ENCODE measurements at places on chromosomes 13 and 19.

GRCh38 chr19:9586764-9587163 lies 2.5 kb upstream of the ZNF121 start:
- peak; percentile 65 for DNase-seq

GRCh38 chr13:51241720-51242119 lies 19.5 kb downstream of the FAM124A start:
- no peak for DNase-seq

- no peak for DNase-seq
Observed at GRCh38 chr19:31908080-31908479, 437.3 kb upstream of the ZNF507 start.

- DNase-seq: no peak
Observed at GRCh38 chr13:90171649-90172048, 1175.8 kb upstream of the MIR17HG start.

GRCh38 chr19:56671613-56671994 lies at the start of gene ZNF835:
Gene ZNF835, minus strand, starts transcription at chr19:56671757. Its CDS starts 6,559 bp downstream, at chr19:56665198.
- peak; percentile 83 for DNase-seq

DNA sequence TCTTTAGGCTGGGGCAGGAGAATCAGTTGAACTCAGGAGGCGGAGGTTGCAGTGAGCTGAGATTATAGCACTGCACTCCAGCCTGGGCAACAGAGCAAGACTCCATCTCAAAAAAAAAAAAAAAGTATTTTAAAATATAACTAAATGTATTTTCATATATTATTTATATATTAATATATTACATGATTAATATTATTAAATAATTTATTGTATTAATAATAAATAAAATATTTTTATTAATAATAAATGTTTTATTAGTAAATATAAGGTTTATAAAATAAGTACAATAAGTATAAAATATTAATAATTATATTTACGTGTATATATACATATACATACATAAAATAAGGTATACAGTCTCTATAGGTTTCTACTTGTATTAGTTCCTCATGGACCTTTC lies 56.8 kb downstream of the SKA3 start:
- DNase-seq: no peak

GRCh38 chr19:2811221-2811722 lies 8.4 kb upstream of the ZNF554 start:
- DNase-seq: no peak

GRCh38 chr19:15962319-15962718 lies 13.5 kb downstream of the OR10H4 start:
- no peak for DNase-seq

- no peak for DNase-seq
Observed at GRCh38 chr19:3632739-3633558, 6.4 kb upstream of the CACTIN start.

- peak; percentile 64 for DNase-seq
Observed at GRCh38 chr19:34096020-34096915, 76.0 kb upstream of the LSM14A start.

GRCh38 chr13:45863709-45864590 lies 12.4 kb upstream of the SIAH3 start:
- DNase-seq: no peak

GRCh38 chr13:73902296-73902695 lies 231.9 kb downstream of the KLF12 start:
- DNase-seq: no peak

DNA sequence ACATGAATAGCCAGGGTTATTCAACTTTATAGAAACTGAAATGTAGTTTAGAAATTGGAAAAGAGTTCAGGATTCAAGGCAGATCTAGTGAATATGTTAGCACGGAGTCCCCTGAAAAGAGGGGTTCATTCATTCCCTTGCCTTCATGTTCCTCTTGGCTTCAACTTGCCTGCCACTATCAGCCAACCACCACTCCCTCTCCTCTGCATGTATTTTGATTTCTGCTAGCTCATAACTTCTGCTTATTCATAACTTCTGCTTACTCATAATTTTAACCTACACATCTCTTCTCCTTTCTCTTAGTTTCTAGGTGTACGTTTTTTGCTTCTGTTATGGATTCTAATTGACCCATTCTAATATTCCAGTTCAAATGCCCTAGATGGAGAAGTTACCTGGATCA lies 5.5 kb upstream of the SERTM1 start:
- no peak for DNase-seq

GRCh38 chr13:51137250-51137649 lies 26.2 kb upstream of the C13orf42 start:
- no peak for DNase-seq

DNA sequence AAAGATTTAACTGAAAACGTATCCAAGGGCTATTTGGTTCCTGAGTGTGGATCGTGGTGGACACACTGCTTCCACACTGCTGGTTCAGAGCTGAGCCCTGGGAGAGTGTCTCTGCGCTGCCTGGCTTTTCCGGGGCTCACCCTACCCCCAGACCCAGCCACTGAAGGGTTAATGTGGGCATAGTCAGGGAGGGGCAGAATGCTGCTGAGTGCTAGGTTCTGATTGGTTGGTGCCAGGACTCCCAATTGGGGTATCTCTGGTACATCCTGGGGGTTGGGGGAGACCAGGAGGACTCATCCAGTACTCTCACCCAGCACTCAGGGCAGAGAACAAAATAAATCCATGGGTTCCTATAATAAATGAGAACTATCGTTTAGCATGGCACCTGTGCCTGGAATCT lies 142.3 kb downstream of the CACNA1A start:
- no peak for DNase-seq

DNA sequence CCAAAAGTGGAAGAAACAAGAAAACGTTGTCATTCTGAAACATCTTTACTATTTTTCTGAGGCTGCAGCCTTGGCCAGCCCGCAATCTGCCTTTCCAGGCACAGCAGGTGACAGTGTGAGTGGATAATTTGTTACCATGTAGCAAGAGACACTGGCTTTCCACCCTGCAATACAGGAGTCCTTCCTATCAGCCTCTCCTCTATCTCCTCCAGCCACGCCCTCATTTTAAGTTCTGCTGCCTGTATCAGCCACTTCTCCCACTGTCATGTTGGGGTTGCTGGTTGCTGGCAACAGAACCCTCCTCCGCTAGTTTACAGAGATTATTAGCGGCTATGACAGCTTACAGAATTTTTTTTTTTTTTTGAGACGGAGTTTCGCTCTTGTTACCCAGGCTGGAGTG lies 7.7 kb upstream of the LGALS7 start:
- DNase-seq: no peak

DNA sequence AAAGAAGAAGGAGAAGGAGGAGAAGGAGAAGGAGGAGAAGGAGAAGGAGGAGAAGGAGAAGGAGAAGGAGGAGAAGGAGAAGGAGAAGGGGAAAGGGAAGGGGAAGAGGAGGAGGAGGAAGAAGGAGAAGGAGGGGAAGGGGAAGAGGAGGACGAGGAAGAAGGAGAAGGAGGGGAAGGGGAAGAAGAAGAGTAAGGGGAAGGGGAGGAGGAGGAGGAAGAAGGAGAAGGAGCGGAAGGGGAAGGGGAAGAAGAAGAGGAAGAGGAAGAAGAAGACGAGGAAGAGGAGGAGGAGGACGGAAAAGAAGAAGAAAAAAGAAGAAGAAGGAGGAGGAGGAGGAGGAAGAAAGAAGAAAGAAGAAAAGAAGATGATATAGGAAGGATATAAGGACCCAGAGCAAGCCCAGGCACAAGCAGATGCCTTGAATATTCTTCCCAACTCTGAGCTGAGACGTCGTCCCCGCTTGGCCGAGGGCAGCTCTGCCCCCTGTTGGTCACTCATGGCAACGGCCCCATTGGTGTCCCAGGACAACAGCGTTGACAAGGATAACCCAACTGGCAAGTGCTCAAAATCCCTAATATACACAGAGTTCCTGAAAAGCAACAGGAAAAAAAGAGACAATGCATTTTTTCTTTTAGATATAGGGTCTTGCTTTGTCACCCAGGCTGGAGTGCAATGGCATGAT lies 30.6 kb upstream of the IGSF23 start:
- no peak for DNase-seq

DNA sequence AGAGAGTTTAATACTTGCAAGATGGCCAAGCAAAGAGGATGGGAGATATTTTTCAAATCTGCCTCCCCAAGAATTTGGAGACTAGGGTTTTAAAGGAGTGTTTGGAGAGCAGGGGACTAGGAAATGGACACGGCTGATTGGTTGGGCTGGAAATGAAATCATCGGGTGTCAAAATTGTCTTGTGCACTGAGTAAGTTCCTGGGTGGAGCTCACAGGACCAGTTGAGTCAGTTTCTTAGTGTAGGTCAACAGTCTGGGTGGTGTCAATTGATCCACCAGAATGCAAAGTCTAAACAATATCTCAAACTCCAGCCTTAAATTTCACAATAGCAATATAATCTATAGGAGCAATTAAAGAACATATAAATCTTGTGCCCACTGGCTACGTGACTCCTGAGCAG lies 23.0 kb upstream of the CEACAM4 start:
- no peak for DNase-seq

DNA sequence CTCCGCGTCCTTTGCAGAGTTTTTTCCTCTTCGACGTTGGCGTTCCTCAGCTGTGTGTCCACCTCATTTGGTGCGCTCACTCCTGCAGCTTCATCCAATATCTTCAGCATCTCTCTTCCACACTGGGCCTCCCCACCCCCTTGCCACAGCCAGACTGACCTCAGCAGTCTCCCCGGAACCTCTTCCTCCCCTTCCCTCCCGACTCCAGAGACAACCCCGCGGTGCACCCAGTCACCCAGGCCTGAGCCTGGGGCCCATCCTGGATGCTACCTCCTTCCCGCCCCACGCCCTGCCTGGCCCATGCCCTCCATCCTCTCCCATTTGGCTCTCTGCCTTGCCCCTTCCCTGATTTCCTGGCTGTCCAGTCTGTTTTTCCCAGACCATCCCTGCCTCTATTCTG lies 8.1 kb upstream of the C5AR2 start:
- DNase-seq: no peak

DNA sequence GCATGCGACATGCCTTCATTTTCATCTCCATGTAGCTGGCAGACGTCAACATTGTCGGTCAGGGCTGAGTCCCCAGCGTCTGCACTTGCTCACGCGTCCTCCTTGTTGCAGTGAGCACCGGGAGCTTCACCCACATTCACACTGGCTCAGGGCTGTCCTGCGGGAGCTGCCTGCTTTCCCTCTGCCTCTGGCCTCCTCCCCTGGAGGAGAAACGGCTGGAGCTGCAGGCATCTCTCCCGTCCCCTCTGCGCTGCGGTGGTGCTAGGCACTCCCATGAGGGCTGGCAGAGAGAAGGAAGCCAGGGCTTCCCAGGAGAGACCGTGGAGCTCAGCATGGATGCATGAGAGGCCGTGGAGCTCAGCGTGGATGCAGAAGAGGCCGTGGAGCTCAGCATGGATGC lies 18.4 kb upstream of the TMEM255B start:
- DNase-seq: no peak

- peak; percentile 70 for DNase-seq
Observed at GRCh38 chr19:7515645-7516151, at the start of gene ZNF358. Gene ZNF358, plus strand, starts transcription at chr19:7516103. Its CDS starts 3,140 bp downstream, at chr19:7519243.

GRCh38 chr13:40024204-40024966 lies 368.9 kb downstream of the COG6 start:
- no peak for DNase-seq

- no peak for DNase-seq
Observed at GRCh38 chr19:7326105-7326877, 22.4 kb upstream of the ARHGEF18 start.

DNA sequence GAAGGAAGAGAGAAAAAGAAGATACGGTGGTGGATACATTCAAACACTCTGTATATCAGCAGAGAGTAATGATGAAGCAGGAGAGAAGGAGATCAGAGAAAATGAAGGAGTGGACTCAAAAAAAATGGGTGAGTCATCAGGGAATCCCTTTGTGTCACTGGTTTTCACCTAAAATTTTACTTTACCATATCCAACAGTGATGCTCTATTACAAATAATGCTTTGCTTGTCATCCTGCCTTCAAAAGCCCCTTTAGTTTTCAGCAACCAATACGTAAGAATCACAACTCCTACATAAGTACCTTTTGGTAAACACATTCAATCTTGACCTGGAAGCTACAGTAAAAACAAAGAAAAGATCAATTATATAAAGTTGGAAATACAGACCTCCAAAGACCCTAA lies 88.8 kb downstream of the ENOX1 start:
- no peak for DNase-seq

DNA sequence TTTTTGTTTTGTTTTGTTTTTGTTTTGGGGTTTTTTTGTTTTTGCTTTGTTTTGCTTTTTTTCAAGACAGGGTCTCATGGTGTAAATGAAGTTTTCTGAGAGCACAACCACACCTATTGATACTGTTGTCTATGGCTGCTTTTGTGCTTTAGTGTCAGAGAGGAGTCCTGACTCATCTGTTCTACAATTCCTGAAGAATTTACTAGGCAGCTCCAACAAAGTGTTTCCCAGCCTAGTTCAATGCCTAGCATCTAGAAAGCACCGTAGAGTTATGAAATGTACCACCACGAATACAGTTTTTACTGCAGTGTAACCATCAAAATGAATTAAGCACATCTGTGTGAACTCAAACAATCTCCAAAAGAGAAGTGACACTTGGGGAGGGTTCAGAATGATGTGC lies 21.2 kb downstream of the SAFB start:
- no peak for DNase-seq

DNA sequence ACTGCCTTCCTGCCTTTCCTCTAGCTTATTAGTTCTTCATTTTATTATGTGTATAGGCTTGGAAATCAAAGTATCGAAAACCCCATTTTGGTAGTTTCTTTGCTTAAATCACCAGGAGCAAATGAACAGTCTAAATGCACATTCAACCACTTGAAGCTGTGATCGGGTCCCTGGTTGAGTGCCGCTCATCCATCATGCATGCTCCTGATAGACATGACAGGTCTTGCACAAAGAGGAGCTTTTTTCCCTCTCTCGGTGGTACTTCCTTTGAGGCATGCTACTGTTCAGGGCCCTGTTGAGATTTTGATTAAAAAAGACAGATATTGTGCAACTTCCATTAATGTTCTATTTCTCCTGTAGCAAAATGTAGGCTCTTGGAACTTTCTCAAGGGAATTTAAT lies 185.8 kb downstream of the OLFM4 start:
- DNase-seq: no peak

- no peak for DNase-seq
Observed at GRCh38 chr13:110015253-110015652, 228.9 kb upstream of the IRS2 start.

DNA sequence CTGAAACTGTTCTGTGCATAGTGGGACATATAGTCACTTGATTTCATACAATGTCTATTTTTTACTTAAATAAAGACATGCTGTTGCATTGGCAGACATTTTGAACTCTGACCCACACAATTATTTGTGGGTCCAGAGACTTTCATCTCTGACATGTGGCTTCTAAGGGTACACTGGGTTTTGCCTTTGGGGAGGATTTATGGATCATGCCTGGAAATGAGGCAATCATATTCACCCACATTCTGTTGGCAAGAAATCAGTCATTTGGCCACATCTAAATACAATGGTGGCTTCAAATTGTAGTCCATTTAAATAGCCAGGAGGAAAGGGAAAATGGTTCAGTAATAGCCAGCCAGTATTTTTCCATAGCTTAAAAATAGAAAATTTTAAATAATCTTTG lies 238.3 kb upstream of the KLF12 start:
- no peak for DNase-seq

GRCh38 chr19:53808710-53809125 lies 15.4 kb downstream of the NLRP12 start:
- peak; percentile 14 for DNase-seq
